ENCODE measurements at places on chromosomes 4 and X.
A peak's percentile ranks its signal among the peaks of the same experiment; 100 is the strongest.

DNA sequence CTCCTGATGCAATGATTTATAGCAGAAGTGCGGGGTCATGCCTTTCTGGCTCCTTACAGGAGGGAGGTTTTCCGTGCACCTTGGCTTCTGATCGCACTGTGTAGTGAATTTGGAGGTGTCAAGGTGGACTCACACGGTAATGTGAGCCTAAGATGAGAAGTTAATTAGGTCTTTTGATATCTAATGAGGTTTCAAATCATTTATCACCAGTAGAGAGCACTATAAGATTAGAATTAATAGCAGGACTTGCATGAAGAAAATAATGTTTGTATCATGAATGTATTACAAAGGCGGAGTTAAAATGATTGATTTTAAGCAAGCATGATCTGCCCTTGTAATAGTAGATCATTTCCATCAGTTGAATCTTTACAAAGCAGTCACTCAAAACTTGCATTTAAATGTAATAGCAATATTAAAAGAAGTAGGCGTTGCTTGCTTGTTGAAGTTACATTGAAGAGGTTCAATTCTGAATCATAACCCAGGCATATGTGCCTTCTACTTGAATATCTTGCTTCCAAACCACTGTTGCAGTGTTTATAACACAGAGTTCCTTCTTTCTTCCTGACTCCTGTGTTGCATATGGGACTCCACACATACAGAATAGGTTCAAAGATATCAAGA lies 152.1 kb downstream of the FMR1NB start:
- DNase-seq: peak; percentile 3

GRCh38 chr4:19300213-19300612 lies 951.5 kb upstream of the SLIT2 start:
- DNase-seq: peak; percentile 88

GRCh38 chrX:118945921-118946320 lies 28.5 kb upstream of the LONRF3 start:
- DNase-seq: no peak

DNA sequence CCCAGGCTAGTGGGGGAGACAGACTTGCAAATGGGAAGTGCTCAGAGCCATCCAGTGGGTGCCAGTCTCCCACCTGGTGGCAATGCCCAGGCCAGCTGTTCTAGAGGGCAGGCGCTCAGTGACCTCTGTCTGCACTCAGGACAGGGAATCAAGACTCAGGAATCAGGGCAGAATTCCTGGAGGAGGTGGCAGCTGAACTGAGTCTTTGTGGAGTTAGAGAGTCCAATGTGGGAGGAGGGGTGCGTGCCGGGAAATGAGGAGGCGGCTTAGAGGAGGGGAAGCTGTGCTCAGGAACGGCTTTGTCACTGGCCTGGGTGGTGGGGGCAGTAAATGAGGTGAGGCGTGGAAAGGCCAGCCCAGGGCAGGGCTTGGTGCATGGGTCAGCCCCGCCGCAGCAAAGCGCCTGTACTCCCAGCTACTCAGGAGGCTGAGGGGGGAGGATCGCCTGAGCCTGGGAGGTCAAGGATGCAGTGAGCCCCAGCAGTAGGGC lies 31.3 kb upstream of the SORCS2 start:
- no peak for DNase-seq

- no peak for DNase-seq
These were observed 13.0 kb upstream of the LEF1 start for GRCh38 chr4:108181704-108182103.

- DNase-seq: no peak
These were observed 10.6 kb downstream of the NDP start for GRCh38 chrX:43962636-43963035.

GRCh38 chr4:14864365-14865030 lies 137.8 kb upstream of the CPEB2 start:
- DNase-seq: no peak

DNA sequence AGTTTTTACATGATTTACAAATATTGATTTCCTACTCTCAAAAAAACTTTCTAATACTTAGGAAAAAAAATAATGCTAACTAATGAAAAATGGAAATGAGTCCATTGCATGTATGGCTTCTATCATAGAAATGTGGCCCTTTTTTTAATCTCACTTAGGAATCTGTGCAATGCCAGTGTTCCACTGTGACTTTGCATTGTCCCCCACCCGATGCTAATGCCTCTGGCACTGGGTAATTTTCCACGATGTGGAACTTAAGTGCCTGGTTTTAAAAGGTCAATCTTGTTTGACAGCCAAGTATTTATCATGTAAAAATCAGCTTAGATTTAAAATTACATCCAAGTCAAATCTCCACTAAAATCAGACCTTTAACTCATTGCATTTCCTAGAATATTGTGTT lies 53.1 kb downstream of the SPATA4 start:
- no peak for DNase-seq

DNA sequence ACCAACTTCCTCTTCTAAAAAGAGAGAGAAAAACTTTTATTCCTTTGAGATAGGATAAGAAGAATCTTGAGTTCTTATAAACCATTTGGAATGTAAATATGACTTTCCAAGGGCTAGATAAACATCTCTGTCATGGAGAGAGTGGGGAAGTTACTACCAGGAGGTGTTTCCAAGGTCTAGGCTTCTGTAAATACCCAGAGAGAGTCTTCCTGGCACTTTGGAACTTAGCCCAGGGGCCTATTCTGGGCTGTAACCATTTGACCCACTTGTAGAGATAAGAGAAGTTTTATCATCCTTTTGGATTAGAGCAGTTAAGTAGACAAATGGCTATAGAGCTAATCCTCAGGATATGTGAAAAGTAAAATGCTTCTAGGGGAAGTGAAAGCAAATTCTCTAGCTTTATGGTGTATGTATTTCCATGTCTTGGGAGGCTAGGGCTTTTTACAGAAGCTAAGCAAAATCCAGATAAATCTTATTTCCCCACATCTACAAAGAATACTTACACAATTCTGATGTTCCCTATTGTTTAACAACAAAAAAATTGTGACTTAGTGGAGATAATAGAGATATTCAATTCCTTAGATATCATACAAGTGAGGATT lies 51.1 kb downstream of the MCUB start:
- DNase-seq: no peak

- peak; percentile 94 for DNase-seq
These were observed 317.4 kb downstream of the ASMT start for GRCh38 chrX:1932231-1932630.

- DNase-seq: peak; percentile 0
These were observed 38.0 kb downstream of the MAGEE2 start for GRCh38 chrX:75746891-75747639.

All from fibroblast of skin of right quadriceps (primary cell).